ENCODE measurements at places on chromosomes 6 and 20. TPM values are rescaled to one million over a fixed set of nuclear protein-coding genes. Genes with fewer than 3 reads are reported as not detected.

Gene MROH8
- total RNA-seq, result 3.5 TPM

Gene SNAI1
- total RNA-seq, result 6.9 TPM

Gene PRDM13
- total RNA-seq, result not detected

Gene ASIP
- total RNA-seq, result not detected

Gene GRM1
- 0.05 TPM for total RNA-seq

Gene JPH2
- 0.58 TPM for total RNA-seq

Gene RUNX2
- total RNA-seq, result 4.3 TPM

Gene RGS17
- total RNA-seq, result 8.6 TPM

Gene FOXF2
- not detected for total RNA-seq

Gene HSP90AB1
- 1,001 TPM for total RNA-seq

Gene GLO1
- 127 TPM for total RNA-seq

Gene CLVS2
- total RNA-seq, result not detected

Gene KCNG1
- 11.5 TPM for total RNA-seq

Gene GNMT
- total RNA-seq, result not detected

Gene SLC22A3
- 0.70 TPM for total RNA-seq

Gene ZBTB46
- 6.7 TPM for total RNA-seq

Gene AIF1
- not detected for total RNA-seq

Gene LRRC1
- 8.7 TPM for total RNA-seq

Gene LRFN2
- total RNA-seq, result not detected

Gene SNHG17
- total RNA-seq, result 38.3 TPM

Gene TRIM15
- not detected for total RNA-seq

Gene SLC2A10
- 20.6 TPM for total RNA-seq

Gene GHRH
- total RNA-seq, result not detected

Gene MSH5
- total RNA-seq, result 18.7 TPM

Gene GTF2H4
- 22.8 TPM for total RNA-seq

Gene PAX1
- total RNA-seq, result not detected

Gene CPXM1
- total RNA-seq, result 12.5 TPM

Gene UNC93A
- not detected for total RNA-seq

Gene RAD21L1
- total RNA-seq, result not detected

Gene CALHM6
- total RNA-seq, result 1.1 TPM

Gene PTK7
- 73.6 TPM for total RNA-seq

Gene CDH26
- total RNA-seq, result not detected

Gene WFDC10B
- total RNA-seq, result not detected

Gene LINC00237
- not detected for total RNA-seq

Gene VSX1
- not detected for total RNA-seq

All from glomerular endothelial cell (primary cell).